Activated T-cell treated with anti-CD3 and anti-CD28 coated beads, Interleukin-2, amount 50 U/mL, for 72 hours (primary cell): ENCODE measurements at places on chromosomes 1 and 21.

DNA sequence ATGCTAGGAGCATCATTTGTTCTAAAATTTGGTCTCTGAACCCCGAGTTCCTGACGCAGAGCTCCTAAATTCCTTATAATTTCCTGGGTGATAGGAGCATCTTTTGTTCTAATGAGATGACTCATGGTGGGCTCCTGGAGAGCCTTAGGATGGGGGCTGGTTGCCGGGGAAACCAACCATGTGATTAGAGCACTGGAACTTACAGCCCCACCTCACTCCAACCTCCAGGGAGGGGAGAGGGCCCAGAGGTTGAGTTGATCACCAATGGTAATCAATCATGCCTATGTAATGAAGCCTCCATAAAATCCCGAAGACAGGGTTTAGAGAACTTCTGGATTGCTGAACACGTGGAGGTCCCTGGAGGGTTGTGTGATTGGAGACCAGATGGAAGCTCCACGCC, 7.7 kb downstream of the SHISAL2A start:
- H3K4me3 ChIP-seq, result no peak overlapping the region
- H3K36me3 ChIP-seq, result no peaks in the 10 kb centered on the region
- H3K4me1 ChIP-seq, result peaks cover 57% of the 10 kb centered on the region
- H3K27me3 ChIP-seq, result no peaks in the 10 kb centered on the region

DNA sequence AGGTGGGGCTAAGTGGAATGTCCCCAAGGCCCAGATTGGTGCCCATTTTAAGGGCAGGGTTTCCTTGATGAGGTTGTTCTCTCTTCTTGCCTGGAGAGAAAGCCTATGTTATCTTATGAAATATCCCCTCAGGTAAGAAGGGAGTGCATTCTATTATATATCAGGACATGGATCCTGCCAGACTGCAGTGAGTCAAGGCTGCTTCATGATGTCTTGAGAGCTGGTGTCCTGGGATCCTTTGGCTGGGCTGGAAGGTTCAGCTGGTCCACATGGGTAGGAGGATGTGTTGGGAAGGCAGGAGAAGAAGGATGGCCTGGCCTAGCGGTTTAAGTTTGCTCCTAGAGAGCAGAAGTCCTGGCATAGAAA, 207.6 kb downstream of the ROR1 start:
- no peak for DNase-seq
- no peaks in the 10 kb centered on the region for H3K36me3 ChIP-seq
- no peaks in the 10 kb centered on the region for H3K27me3 ChIP-seq

DNA sequence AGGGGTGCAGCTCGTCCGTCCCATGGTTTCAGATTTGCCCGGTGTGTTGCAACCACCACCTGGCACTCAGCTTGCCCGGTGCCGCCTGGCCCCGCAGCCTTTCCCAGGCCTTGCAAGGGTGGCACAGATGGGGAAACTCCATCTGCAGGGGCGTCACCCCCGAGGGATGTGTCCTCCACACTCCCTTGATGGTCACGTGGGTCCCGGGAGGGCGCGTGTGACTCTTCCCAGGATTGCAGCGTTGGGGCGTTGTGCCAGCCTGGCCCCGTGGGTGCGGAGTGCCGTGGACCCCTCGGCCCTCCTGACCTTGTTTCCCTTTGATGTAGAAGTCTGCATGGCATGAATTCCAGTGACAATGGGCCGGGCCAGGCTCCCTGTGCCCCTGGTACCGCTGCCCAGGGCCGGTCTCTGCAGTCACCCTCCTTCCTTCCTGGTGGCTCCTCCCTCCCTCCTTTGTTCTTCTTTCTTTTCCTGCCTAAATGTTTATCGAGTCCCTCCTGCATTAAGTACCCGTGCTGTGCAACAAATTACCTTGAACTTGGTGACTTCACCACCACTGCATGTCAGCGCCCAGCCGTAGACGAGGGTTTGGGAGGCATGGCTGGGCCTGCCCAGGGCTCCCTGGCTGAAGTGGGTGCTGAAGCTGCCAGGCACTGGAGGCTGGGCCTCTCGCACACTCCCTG, 22.9 kb downstream of the RRP1 start:
- peaks cover 12% of the 10 kb centered on the region for H3K4me1 ChIP-seq
- H3K27me3 ChIP-seq, result no peaks in the 10 kb centered on the region
- H3K27ac ChIP-seq, result no peak overlapping the region
- no peaks in the 10 kb centered on the region for H3K36me3 ChIP-seq
- no peak overlapping the region for H3K4me3 ChIP-seq

GRCh38 chr1:10583641-10584040, 108.9 kb downstream of the PEX14 start:
- no peak for DNase-seq
- no peaks in the 10 kb centered on the region for H3K36me3 ChIP-seq
- no peaks in the 10 kb centered on the region for H3K27me3 ChIP-seq
- no peak overlapping the region for H3K4me3 ChIP-seq
- H3K4me1 ChIP-seq, result no peaks in the 10 kb centered on the region

- DNase-seq, result no peak
- H3K27ac ChIP-seq, result no peak overlapping the region
- H3K4me3 ChIP-seq, result no peak overlapping the region
- peaks cover 21% of the 10 kb centered on the region for H3K27me3 ChIP-seq
Observed at GRCh38 chr21:35783721-35784120, 276.6 kb downstream of the SETD4 start.

- DNase-seq, result no peak
- H3K36me3 ChIP-seq, result peaks cover 8% of the 10 kb centered on the region
- no peak overlapping the region for H3K27ac ChIP-seq
- H3K4me1 ChIP-seq, result no peaks in the 10 kb centered on the region
- H3K27me3 ChIP-seq, result no peaks in the 10 kb centered on the region
Observed at GRCh38 chr21:42581336-42581992, 67.8 kb downstream of the SLC37A1 start.

- peak overlapping the region; percentile 48 for H3K27ac ChIP-seq
- H3K4me3 ChIP-seq, result peak overlapping the region; percentile 62
- no peaks in the 10 kb centered on the region for H3K27me3 ChIP-seq
- peaks cover 3% of the 10 kb centered on the region for H3K36me3 ChIP-seq
- peaks cover 71% of the 10 kb centered on the region for H3K4me1 ChIP-seq
Observed at GRCh38 chr1:28244549-28245251, 8.8 kb downstream of the ATP5IF1 start.

DNA sequence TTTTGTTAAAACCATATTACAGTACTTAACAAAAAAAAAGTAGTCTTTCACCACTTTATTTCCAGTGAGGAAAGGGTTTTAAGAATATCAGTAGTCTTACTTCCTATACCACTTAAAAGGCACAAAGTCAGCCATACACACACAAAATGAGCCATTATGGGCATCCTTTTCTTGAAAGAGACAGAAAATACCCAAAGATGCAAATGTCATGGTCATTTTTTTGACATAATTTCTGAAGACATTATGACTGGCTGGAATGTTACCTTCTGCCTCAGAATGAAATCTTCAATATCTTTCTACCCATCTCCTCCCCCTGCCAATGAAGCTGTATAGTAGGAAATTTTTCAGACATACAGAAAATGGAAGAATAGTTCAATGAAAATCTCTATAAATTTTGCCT, 237.7 kb downstream of the SLC45A1 start:
- no peaks in the 10 kb centered on the region for H3K27me3 ChIP-seq
- H3K4me3 ChIP-seq, result no peak overlapping the region
- DNase-seq, result no peak

DNA sequence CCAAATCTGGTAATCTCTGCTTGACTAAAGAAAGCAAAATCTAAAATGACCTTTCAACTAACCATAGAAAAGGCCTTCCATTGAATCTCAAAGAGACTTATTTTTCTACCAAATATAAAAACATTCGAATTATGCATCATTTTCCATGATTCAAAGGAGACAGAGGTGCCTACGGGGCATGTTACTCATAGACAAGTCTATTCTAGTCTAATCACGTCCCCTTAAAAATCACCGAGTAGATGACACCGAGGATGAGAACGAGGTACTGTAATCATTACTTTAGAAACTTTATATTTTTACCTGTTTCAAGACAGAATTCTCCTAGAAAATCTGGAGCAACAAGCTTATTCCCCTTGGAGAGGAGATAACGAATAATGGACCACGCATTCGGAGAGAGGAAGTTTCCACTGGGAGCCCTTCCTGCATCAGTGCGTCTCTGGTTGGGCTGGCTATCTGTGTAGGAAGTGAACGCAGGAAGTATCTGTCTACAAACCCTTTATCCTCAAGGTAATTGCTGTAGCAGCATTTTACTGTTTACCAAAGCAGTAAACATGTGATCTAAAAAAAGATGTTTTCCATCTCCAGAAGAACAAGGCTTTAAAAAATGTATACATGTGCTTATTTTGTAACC, 9.5 kb downstream of the ERG start:
- no peak overlapping the region for H3K4me3 ChIP-seq
- no peak overlapping the region for H3K27ac ChIP-seq
- no peaks in the 10 kb centered on the region for H3K4me1 ChIP-seq
- no peak for DNase-seq

DNA sequence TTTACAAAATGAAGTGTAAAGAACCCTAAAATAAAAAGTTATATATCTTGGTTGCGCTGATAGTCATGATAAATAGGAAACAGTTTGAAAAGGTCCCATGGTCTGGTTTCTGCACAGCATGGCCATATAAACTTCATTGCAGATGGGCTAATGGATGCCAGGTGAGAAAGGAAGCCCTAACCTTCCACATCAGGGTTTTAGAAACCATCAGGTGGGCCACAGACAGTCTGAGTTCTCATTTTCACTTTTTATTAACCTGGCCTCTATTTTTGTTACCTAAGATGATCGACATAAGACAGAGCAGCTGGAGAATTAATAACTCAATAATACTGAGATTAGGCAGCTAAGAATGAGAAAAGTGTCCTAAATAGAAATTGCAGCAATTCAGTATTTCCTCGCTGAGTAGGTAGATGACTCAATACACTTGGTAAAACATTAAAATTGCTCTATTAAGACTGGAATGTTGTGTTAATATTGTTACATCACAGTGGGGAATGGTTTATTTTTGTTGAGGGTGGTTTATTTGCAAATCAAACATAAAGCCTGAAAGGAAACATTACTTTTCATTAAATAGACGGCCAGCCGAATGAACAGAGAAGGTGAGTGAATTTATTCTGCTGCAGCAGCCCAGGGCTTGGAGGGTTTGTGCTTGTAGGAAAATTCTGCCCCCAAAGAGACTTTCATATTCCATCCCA, 21.1 kb downstream of the C1orf21 start:
- no peak overlapping the region for H3K27ac ChIP-seq
- no peak for DNase-seq
- no peaks in the 10 kb centered on the region for H3K4me1 ChIP-seq

DNA sequence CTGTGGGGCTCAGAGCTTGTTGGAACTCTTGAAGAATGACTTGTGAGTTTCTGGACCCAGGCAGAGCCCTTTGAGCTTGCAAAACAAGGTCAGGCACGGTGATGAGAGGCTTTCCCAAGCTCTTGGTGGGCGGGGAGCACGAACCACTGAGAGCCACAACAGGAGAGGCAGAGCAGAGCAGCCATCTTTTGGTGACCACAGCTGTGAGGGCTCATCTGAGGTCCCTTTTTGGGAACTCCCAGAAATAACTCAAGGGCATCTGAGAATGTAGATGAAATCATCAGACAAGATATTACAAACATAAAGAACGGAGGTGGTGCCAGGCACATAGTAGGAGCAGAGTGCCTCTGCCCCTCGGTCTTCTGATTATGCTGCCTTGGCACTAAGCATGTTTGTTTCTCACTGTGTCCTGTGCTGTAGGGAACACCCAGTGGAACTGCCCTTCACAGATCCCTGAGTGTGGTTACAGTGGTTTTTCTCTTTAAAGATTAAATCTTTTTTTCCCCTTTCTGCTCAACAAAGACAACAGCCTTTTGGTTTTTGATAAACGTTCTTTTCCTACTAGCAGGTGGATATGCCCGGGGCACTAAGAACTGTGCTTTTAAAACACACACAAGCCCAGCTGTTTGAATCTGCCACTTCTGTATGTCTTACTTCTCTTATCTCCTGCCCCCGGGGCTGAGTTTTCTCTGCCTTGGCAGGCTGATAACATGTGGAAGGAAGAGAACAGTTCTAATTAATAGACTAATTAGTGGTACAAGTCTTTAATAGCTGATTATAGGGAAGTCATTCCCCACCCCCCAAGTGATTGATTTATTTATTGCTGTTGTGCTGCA, 37.7 kb downstream of the CD34 start:
- peak overlapping the region; percentile 93 for H3K27ac ChIP-seq
- no peaks in the 10 kb centered on the region for H3K27me3 ChIP-seq
- peaks cover 62% of the 10 kb centered on the region for H3K4me1 ChIP-seq
- no peaks in the 10 kb centered on the region for H3K36me3 ChIP-seq
- H3K4me3 ChIP-seq, result peak overlapping the region; percentile 69

GRCh38 chr1:20601129-20601825, 12.4 kb downstream of the CDA start:
- H3K36me3 ChIP-seq, result no peaks in the 10 kb centered on the region
- H3K27ac ChIP-seq, result no peak overlapping the region
- H3K4me3 ChIP-seq, result no peak overlapping the region
- no peaks in the 10 kb centered on the region for H3K4me1 ChIP-seq
- no peak for DNase-seq

- no peak for DNase-seq
- no peak overlapping the region for H3K4me3 ChIP-seq
- H3K27ac ChIP-seq, result no peak overlapping the region
- H3K4me1 ChIP-seq, result no peaks in the 10 kb centered on the region
- H3K36me3 ChIP-seq, result no peaks in the 10 kb centered on the region
Observed at GRCh38 chr21:19830446-19830845, 1167.8 kb upstream of the NCAM2 start.

DNA sequence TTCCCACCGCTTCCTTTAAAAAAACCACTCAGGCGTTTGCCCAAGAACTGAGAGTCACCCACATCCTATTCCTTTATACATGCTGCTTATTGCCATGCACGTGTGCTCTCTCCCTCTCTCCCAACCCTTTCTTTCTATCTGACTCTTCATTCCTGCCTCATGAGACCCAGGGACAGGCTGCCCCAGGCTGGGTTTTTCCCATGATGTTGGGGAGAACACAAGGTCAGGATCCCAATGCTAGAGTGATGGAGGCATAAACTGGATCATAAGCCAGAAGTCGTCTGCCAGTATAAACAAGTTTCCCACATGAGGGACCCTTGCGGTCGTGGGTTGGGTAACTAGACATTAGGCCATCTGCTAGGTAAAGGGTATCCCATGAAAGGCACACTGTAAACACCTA, 64.9 kb downstream of the CD2 start:
- peaks cover 64% of the 10 kb centered on the region for H3K4me1 ChIP-seq
- no peaks in the 10 kb centered on the region for H3K27me3 ChIP-seq
- H3K4me3 ChIP-seq, result peak overlapping the region; percentile 41
- H3K27ac ChIP-seq, result no peak overlapping the region

DNA sequence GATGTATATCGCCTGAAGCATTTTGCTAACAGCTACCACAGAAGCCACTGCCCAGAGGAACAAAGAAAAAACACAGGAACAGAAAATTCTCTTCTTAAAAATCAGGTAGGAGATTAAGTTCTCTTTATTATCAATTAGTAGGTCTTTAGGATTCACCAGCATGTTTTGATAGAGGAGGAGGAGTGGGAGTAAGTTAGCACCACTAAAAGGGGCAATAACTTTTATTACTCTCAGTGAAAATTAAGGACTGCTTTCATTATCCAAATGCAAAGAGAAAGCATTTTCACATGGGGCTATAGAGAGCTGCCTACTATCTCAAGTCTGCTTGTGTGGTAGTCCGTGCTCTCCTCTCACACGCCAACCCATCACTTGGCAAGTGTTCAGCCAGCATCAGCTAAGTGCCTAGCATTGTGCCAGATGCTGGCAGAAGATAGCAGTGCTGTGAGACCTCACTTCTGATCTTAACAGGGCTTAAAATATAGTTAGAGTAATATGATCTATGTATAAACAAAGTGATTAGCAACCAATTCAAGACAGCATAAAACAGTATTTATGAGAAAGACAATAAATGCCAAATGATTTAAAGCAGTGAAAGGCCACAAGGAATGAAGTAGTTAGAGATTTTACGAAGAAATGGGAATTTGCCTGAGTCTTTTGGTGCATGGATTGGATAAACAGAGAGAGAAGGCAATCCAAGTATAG, 39.8 kb downstream of the ASTN1 start:
- H3K27ac ChIP-seq, result no peak overlapping the region
- no peaks in the 10 kb centered on the region for H3K36me3 ChIP-seq
- no peaks in the 10 kb centered on the region for H3K27me3 ChIP-seq
- no peak overlapping the region for H3K4me3 ChIP-seq
- DNase-seq, result no peak
- no peaks in the 10 kb centered on the region for H3K4me1 ChIP-seq
